ENCODE measurements at places on chromosomes 2 and 18. TPM values are rescaled to one million over a fixed set of nuclear protein-coding genes. Genes with fewer than 3 reads are reported as not detected.

GRCh38 chr18:62521593-62521992, 1.2 kb upstream of the ZCCHC2 start:
- DNase-seq: no peak

- no peak for DNase-seq
These were observed 11.4 kb upstream of the CTIF start for GRCh38 chr18:48527461-48527860.

GRCh38 chr2:128670066-128670465, 351.4 kb upstream of the HS6ST1 start:
- no peak for DNase-seq

GRCh38 chr2:16330571-16330970, 335.1 kb downstream of the CYRIA start:
- no peak for DNase-seq

DNA sequence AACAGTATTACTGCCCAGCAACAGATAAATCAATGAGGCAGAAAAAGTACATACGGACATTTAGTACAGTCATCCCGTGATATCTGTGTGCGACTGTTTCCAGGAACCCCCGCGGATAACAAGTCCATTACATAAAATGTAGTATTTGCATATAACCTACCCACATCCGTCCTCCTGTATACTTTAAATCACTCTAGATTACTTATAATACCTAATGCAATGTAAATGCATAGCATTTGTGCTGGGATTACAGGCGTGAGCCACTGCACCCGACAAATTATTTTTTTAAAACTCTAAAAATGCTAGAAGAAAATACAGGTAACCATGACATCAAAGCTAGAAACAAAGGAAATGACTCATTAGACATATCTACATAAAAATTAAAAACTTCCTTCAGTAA, 91.6 kb downstream of the FAM161A start:
- no peak for DNase-seq

- DNase-seq: peak; percentile 71
These were observed 146.6 kb downstream of the RDH14 start for GRCh38 chr2:18413676-18414396.

The ATP8B1 gene
- 82.6 TPM for total RNA-seq

The TEKT4 gene
- total RNA-seq: not detected
